ENCODE measurements at places on chromosomes 12 and 14.

- no peak for DNase-seq
These were observed 793.7 kb downstream of the RPS29 start for GRCh38 chr14:48792376-48793024.

DNA sequence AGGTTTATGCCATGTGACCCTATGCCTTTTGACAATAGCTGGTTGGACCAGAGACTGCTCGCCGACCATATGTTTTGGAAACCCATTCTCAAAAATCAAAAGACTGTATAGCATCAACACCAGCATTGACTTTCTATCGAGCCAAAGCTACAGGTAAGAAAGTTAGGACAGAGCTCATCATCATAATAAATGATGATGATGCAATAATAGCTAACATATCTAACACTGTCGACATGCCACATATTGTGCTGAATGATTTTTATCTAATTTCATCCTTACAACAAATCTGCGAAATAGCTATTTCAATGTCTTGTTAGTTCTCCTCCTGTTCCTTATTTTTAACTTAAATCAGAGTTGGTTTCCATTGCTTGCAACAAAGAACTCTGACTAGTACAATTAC is 102.9 kb downstream of the EGLN3 start:
- no peak for DNase-seq

DNA sequence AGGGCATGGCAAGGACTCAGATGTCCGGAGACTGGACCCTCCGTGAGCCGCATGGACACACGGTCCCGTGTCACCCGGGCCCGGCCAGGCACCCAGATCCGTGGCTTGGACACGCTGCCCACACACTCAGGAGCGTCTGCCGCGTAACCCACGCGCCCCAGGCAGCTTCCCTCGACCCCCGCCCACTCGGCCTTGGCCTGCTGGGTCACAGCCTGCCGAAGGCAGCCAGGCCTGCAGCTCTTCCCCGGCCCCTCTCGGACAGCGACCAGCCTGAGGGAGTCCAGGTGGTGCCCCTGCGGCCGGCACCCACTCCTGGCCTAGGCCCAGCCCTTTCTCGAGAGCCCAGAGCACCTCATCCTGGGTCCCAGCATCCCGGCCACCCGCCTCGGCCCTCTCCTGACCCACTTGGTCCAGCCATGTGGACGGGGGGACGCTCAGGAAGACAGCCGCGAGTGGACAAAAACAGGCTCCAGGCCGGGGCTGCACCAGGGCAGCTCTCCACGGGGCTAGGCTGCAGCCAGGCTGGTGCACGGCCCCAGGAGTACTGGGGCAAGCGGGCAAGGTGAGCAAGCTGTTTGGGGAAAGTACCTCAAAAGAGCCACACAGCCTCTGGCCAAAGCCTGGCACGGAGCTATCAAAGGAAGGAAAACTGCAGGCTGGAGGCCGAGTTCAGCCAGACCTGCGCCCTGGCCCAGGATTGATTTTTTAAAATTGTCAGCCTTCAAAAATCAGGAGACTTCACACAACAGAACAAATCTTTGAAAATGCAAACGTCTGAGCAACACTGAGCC is 6.5 kb downstream of the AKT1 start:
- no peak for DNase-seq

DNA sequence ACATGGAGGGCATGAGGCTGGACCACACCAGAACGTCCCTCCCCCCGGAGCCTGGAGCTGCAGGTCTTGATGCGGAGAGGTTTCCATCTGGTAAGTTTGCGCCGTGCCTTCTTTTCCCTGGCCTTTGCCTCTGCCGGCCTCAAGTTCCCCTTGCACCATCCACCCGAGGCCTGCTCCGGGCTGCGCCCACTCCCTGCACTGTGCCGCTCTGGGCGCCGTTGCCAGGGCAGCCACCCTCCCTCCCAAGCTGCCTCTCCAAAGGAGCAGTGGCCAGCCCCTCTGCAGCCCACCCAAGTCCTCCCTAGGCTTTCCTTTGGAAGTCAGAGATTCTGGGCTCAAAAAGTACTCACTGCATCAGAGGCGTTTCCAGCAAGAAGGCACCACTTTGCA is 46.2 kb upstream of the MEG3 start:
- DNase-seq, result no peak

- DNase-seq, result no peak
These were observed 5.3 kb upstream of the RAB35 start for GRCh38 chr12:120121766-120122293.

DNA sequence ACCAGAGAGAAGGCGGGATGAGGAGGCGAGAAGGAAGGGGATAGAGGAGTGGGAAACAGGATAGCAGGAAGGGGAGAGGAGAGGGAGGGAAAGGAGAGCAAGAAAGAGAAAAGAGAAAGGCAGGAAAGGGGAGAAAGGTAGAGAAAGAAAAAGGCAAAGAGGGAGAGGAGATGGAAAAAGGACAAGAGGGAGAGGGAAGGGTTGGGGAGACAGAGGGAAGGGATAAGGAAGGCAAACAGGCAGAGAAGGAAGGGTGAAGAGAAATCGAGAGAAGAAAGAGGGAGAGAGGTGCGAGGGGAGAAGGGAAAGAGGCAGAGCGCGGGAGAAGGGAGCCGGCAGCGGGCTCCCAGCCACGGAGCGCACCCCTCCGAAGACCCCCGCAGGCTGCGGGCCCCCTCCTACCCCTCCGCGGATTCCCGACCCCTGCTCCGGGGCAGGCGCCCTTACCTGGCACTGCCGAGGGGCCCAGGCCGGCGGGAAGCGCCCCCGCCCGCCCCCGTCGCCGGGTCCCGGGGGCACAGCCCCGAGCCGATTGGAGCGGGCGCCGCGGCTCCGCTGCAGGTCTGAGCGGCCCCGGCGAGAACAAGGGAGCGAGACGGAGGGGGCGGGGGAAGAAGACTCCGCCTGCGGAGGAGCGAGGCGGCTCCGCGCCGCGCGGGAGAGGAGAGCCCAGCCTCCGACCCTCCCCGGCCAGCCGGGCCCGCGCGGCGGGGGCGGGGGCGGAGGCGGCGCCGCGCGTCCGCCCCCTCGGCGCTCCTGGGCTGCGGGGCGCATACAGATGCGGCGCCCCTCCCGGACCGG is at the start of gene CDH24:
TSS of gene CDH24 (minus strand) at position 565 of the 801 bp plus-strand sequence. CDS start 1,787 bp downstream, outside the sequence.
- peak; percentile 26 for DNase-seq

- DNase-seq, result peak; percentile 58
These were observed 4.4 kb downstream of the ZBTB42 start for GRCh38 chr14:104805326-104805678.

DNA sequence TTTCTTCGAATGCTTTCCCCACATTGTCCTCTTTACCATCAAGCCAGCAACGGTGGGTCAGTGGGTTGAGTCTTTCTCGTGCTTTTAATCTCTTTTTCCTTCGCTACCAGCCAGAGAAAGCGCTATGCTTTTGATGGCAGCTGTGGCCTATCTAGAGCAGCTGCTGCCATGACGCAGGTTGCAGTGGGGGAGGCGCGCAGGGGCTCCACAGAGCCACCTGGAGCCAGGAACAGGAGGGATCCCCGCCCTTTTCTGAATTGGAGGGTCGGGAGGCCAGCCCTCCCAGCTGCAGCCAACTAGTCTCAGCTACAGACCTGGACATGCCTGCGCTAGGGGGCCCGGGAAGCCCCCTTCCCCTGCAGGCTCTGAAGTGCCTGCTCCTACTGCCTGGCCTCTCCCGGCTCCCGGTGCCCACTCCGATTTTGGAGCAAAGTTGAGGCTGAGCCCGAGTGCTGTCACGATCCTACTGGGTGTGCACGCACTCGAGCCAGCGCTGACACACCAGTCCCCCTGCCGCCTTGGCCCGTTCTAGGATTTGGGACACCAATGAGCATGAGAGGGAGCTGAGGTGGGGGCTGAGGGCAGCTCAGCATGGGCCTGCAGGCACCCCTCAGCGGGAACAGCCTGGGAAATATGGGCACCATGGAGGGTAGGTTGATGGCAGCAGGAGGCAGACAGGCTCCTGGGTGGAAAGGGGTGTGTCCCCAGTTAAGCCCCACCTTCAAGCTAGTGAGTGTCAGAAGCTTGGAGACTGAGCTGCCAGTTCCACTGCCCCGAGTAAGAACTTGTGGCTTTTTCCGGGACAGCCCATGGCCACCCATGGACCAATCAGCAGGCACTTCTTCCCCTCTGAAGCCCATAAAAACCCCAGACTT is 784.2 kb downstream of the SLC6A15 start:
- no peak for DNase-seq
